NCI-H1694 treated with DMSO at 0.1 percent for 48 hours (cell line): ENCODE measurements at places on chromosomes 3 and 15.

DNA sequence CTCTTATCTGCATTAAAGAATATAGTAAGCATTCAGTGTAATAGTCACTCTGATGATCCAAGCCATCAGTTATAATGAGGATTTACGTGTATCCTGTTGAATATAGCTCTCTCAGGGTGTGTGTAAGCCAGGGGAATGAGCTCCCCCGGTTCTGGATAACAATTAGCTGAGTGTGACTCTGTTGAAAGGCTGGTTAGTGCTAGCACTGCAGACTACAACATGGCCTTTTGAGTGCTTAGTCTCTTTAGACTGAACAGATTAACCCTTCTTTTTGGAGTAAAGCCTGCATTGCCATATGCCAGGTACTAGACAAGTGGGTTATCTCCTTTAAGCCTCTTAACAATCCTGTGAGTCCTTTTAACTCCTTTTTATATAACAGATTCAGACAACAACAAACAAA is 119.5 kb downstream of the TMEM108 start:
- DNase-seq, result no peak

DNA sequence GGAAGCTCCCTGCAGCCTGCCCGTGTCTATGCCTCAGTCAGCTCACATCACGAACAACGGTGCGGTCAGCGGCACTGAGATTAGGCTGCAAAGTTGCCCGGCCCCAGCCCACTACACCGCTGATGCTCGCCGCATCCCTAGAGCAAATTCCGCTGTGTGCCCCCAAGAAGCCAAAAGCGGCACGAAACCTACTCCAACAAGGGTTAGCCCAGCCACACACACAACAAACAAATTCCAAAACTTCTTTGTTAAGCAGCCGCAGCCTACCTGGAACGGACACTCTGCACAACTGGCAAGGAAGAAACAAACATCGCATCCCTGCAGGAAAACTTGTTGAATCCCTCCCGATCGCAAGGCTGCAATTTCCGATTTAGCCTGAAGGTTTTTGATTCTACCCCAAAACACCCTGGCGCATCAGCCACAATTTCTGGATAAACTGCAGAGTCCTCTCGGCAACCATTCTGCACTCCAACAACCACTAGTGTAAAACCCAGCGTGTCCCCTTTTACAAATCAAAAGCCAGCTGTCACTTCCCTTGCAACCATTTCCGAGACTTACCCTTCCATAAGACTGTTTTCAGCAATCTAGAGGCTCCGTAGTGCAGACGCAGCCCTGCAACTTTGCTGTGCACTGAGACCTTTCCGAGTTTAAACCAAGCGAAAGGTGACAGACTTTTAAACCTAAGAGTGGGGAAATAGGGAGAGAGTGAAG is 449 bp downstream of the ROBO1 start:
- DNase-seq, result no peak

GRCh38 chr15:92921215-92922131 is 21.3 kb downstream of the CHD2 start:
- no peak for DNase-seq

GRCh38 chr15:95291898-95292472 is 1038.5 kb upstream of the NR2F2 start:
- peak; percentile 20 for DNase-seq

DNA sequence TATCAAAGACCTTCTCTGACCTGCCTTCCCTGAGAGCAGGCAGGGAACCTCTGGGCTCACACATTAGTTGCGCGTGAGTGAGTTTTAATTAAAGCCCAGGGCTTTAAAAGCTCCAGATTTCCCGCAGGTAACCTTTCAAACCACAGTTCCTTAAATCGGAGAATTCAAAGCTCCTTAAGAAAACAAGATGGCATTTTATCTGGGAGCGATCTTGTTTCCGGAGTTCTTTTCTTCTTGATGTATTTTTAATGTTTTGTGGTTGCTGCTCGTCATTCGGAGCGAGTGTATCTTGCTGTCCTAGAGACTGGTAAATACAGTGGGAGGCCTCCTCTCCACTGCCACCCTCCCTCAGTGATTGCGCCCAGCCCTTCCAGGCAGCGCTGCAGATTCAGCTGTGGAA is 284.3 kb downstream of the CLSTN2 start:
- no peak for DNase-seq

GRCh38 chr3:168459226-168459784 is 363.6 kb upstream of the GOLIM4 start:
- DNase-seq, result no peak

DNA sequence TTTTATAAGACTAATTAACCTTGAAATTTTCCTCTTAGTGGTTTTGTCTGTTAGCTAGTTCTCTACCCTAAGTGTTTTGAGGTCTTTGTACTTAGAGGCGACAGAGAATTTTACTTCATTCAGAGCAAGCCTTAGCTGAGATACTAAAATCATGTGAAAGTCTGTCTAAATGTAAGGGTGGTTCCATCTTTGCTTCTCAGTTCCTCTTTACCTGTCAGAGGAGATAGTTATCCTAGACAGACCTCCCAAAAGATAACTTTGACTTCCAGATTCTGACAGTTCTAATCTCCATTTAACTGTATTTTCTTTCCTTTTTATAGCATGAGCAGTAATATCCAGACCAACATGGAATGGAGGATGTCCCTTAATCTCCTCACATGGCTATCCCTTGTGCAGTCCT is 34.7 kb downstream of the RNF111 start:
- DNase-seq, result no peak

- DNase-seq, result no peak
Measured at GRCh38 chr15:25329696-25330095, 109.1 kb downstream of the UBE3A start.

GRCh38 chr3:169090559-169090958 is 573.0 kb downstream of the MECOM start:
- no peak for DNase-seq

DNA sequence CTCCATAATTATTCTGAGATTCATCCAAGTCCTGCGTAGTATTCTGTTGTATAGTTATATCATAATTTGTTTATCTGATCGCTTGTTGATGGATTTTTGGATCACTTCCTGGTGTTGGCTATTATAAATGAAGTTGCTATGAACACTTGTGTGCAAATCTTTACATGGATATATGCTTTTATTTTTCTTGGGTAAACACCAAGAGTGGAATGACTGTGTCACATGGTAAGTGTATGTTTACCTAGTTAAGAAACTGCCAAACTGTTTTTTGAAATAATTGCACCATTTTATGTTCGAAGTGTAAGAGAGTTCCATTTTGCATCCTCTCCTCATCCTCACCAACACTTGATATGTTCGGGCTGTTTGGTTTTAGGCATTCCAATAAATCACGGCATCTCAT is 360.4 kb upstream of the FRG2C start:
- no peak for DNase-seq

GRCh38 chr3:137807998-137808397 is 43.9 kb downstream of the SOX14 start:
- no peak for DNase-seq

DNA sequence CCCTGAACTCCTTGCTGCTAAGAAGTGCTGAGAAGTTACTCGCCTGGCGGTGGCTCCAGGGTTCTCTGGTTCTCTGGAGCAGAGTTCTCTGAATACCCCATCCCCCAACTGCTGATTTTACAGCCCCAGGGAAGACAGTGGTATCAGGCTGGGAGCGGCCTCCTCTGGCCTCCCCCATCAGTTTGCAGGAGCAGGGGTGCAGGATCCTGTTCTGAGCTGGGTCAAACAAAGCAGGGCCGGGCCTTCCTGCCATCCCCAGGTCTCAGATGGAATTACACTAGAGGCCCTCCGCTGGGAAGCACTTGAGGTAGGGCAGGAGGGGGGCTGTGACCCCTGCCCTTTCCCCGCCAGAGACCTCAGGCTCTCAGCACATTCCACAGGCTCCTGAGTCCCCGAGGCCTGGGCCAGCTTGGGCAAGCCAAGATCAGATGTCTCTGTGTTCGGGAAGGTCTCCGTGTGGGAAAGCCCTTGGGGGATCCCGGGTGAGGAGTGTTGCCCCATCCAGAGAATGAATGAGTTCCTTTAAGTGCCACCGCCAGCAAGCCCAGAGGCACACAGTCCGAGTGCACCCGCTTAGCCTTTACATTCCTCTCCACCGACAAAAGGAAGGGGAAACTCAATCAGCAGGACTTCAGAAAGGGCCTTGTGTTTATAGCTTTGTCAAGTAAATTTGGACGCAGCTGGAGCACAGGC is 149.9 kb downstream of the LRRK1 start:
- no peak for DNase-seq

- DNase-seq, result no peak
Measured at GRCh38 chr3:178875157-178875556, 196.5 kb downstream of the ZMAT3 start.

- DNase-seq, result no peak
Measured at GRCh38 chr15:89051875-89052274, 36.4 kb upstream of the ABHD2 start.

GRCh38 chr3:193673845-193674244 is 80.8 kb downstream of the OPA1 start:
- DNase-seq, result no peak

- no peak for DNase-seq
Measured at GRCh38 chr3:101879623-101880284, 30.4 kb downstream of the NFKBIZ start.

- no peak for DNase-seq
Measured at GRCh38 chr3:150346981-150347863, 60.9 kb upstream of the TSC22D2 start.

DNA sequence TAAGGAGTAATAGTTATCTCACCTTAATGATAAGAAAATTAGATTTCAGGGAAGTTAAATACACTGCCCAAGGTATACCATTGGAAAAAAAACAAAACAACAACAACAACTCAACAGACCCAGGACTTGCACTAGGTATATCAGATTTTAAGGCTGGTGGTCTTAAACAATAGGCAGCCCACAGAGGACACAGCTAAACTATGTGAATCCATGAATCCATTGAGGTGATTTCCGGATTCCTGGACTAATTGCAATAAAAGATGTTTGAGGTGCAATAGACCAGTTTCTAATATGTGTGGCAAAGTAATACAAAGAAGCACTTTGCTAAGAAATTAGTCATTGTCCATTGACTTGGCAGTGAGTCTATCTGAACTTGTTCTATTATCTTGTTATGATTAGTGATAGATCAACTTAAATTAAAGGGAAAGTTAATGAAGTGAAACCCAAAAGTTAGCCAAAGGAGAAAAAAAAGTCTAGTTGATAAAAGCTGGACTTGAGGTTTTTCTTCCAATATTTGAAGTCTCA is 60.9 kb upstream of the MAGI1 start:
- no peak for DNase-seq

DNA sequence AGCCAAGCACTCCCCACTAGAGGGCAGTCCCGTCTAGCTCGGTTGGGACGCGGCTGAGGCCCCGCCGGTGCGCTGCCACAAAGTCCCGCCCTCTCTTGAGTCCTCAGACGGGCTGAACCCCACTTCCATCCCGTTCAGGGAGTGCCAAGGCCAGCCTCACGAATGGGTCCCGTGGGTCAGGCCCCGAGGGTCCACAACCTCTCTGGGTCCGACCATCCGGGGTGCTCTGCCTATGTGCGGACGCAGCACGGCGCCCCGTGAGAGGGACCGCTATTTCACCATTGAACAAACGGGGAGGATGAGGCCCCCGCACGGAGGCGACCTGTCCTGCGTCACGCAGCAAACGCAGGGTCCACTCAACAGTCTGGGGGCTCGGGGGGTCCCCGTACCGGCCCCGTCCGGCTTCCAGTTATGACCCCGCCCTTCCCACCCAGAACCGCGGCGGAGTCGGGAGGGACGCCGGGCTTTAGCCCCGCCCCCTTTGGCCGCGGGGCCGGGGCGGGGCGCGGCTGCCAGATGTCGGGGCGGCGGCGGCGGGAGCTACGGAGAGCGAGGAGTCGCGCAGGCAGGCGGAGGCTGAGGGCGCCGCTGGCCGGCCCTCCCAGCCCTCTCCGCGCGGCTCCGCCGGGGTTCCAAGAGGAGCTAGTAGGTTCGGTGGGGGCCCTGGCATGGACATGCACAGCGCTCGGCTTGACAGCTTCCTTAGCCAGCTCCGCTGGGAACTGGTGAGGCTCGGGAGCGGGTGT is at the start of gene INKA1:
Gene INKA1, plus strand, starts transcription at position 543 of the 746 bp plus-strand sequence. Its CDS starts 132 bp downstream, at position 675.
- peak; percentile 14 for DNase-seq

DNA sequence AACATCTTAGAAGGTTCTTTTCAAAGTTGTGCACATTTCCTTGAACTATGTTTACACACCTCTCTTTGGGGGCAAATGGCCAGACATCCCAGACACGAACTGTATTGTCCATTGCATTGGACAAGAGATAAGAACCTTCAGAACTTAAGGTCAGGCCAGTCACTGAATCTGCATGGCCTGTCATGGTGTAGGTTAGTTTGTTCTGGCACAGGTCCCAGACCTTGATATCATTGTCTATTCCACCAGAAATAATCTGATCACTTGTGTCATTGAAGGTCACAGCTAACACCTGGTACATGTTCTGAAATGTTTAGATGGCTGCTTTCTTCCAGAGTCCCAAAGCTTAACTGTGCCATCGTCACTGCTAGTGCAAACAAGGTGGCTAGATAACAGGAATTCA is 55.7 kb downstream of the KCNAB1 start:
- DNase-seq, result no peak
